ENCODE measurements at places on chromosomes 7 and 10.
A peak's percentile ranks its signal among the peaks of the same experiment; 100 is the strongest.

GRCh38 chr7:117951285-117951684, 78.0 kb upstream of the CTTNBP2 start:
- no peak for DNase-seq

- DNase-seq = no peak
These were observed 28.9 kb downstream of the PHYH start for GRCh38 chr10:13270877-13271551.

DNA sequence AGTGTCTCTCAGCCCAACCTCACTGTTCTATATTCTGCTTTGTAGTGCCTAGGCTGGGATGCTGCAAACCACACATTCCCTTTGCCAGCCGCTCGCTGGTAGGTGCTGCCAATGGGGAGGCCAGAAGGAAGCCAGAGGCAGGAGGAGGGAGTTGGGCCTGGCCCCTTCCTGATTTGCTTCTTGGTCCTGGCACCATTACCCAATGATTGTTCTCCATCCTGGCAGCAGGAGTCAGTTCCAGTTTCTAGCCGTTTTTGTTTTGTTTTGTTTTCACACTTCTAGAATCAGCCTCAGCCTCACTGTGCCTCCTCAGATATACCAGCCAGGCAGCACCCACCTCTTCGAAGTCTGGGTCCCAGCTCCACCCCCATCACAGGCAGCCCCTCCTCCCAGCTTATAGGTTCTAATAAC, 27.4 kb upstream of the LOXL4 start:
- DNase-seq = no peak

- no peak for DNase-seq
These were observed 594 bp downstream of the ZNF503 start for GRCh38 chr10:75400771-75401568.

- DNase-seq = peak; percentile 26
These were observed 327.3 kb upstream of the NRP1 start for GRCh38 chr10:33661580-33662336.

GRCh38 chr10:21496343-21497176, 28.9 kb downstream of the SKIDA1 start:
- DNase-seq = peak; percentile 35

GRCh38 chr7:116842371-116842770, 20.0 kb upstream of the CAPZA2 start:
- DNase-seq = no peak

- DNase-seq = no peak
These were observed 23.1 kb downstream of the MYPN start for GRCh38 chr10:68132391-68132790.

- DNase-seq = no peak
These were observed 191.5 kb downstream of the OTUD1 start for GRCh38 chr10:23630376-23630775.

- no peak for DNase-seq
These were observed 15.1 kb upstream of the COL17A1 start for GRCh38 chr10:104100795-104101194.

- DNase-seq = no peak
These were observed 135.4 kb downstream of the KIF20B start for GRCh38 chr10:89836840-89837164.

DNA sequence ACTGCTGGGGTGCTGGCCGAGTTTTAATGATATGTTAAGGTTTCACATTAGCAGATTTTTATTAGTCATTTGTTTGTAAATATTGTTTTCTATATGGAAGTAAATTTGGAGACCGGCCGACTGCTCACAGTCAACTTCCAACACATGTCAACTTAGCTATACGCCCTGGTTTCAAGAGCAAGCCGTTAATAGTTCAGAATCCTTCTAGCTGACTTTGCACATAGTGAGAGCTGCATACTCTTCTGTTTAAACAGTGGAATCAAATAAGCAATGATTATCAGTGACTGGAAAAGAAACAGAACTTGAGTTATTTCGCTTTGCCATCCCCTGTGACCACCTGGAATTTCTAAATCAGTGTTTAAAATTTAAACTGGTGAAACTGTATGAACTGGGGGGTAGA, 109.9 kb downstream of the PFKFB3 start:
- DNase-seq = no peak

DNA sequence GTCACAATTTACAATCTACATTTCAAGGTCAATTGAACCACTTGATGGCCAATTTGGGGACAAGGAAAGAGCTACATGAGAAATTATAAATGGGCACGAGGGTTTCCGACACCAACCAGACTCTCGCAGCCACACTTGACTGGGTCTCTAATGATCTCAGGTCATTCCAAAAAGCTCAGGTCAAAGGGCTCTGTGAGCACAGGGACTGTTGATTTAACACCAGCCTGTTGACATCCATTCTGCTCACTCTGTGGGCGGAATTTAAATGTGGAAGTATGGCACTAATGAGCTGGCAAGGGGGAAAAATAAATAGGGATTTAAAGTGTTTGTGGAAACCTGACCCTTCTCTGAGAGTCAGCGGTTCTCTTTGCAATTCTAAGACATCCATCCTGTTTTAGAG, 810.7 kb upstream of the AUTS2 start:
- no peak for DNase-seq

Data from substantia nigra (tissue), 51 donors.